Posterior cingulate gyrus (tissue), 11 donors: ENCODE measurements at places on chromosomes 2 and 18.

DNA sequence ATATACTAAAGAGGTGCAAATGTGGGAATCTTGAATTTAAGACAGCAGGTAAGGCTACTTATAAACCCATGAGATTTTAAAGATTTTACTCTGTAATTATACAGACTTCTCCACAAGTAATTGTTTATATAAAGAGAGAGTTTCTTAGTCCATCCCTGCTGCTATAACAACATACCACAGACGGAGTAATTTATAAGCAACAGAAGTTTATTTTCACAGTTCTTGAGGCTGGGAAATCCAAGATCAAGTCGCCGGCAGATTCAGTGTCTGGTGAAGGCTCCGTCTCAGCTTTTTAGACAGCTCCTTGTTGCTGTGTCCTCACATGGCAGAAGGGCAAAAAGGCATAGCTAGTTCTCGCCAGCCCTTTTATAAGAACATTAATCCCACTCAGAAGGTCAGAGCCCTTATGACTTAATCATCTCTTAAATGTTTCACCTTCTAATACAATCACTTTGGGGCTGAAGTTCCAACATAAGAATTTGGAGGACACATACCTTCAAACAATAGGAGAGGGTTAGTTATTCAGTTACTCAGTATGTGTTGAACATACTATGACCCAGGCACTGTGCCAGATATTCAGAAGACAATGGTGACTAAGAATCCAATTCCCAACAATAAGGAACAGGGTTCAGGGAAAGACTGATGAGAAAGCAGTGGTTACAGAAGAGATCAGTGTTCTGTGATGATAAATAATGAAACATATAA, 466.0 kb downstream of the RIT2 start:
- DNase-seq = no peak

GRCh38 chr18:21489919-21490495, 110.5 kb downstream of the ESCO1 start:
- DNase-seq = no peak

GRCh38 chr2:101546376-101547058, 71.6 kb upstream of the RFX8 start:
- no peak for DNase-seq

- no peak for DNase-seq
Observed at GRCh38 chr18:61198486-61198885, 134.7 kb upstream of the CDH20 start.

GRCh38 chr18:64019922-64020756, 50.3 kb downstream of the SERPINB8 start:
- DNase-seq = no peak

DNA sequence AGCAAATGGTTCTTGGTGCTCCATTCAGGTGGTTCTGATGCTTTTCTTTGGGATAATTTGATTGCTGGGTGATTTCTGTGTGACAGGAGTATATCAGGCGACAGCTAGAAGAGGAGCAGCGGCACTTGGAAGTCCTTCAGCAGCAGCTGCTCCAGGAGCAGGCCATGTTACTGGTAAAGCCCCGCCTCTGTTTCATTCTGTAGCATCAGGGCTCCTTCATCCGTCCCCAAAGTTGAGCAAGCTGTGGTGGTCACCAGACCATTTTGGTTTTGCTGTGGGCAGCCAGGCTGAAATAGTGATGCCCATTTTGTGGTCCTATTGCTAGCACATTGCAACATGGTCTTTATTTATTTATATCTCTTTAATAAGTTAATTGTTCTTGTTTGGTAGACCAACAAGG, 132.8 kb upstream of the IL1R2 start:
- DNase-seq = no peak

- peak; percentile 63 for DNase-seq
Observed at GRCh38 chr2:241859017-241859435, 332 bp upstream of the PDCD1 start.

DNA sequence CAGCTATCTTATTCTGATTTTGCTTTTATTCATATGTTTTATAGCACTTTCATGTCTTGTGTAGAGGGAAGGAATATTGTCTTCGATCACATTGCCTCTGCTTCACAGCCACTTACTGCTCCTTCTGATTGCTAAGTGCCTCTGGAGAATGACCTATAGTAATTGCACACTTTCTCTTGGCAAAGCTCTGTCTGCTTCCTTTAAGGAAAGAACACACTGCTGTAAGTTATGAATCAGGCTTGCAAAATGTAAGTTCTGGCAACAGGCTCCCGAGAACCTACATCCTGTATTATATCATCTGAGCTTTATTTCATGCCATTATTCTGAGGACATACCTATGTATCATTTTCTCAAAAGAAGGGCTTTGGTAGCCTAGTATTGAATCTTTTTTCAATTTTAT, 170.7 kb downstream of the ZNF804A start:
- no peak for DNase-seq

DNA sequence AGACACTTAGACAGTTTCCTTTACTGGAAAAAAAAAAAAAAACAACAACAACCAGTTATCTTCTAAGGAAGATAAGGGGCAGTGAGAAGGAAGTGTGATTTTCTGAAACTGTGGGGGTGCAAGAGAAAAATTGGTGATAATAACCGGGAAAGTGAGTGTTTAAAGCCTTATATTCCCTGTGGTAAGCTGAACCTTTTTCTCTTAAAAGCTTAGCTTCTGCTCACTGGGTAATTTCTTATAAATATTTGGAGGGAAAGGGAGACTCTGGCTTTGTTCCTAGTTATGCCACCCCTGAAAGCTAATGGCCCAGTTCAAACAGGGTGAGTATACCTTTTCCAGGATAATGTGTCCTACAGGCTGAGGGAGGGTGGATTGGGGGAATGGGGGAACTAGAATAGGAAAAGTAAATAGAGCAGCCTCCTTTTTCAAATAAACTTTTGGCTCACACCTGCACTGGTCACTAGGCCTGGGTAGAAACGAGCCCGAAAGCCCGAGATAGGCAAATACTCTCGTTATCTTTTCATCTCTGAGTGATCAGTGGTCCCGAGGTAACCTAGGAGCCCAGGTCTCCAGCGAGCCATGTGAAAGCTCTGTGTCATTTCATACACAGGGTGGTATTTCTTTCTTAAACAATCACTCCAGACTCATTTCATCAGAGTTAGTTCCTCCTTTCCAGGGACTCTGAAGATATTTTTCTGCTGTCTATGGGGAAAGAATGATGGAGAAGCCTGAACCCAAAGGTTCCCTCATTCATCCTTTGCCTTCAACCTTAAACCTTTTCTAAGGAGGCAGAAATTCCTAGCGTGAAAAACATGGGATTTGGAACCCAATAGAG, 15.5 kb upstream of the SRBD1 start:
- DNase-seq = no peak

GRCh38 chr2:57448816-57449215, 597.8 kb upstream of the VRK2 start:
- no peak for DNase-seq

GRCh38 chr2:62724106-62724505, 18.6 kb downstream of the EHBP1 start:
- no peak for DNase-seq

DNA sequence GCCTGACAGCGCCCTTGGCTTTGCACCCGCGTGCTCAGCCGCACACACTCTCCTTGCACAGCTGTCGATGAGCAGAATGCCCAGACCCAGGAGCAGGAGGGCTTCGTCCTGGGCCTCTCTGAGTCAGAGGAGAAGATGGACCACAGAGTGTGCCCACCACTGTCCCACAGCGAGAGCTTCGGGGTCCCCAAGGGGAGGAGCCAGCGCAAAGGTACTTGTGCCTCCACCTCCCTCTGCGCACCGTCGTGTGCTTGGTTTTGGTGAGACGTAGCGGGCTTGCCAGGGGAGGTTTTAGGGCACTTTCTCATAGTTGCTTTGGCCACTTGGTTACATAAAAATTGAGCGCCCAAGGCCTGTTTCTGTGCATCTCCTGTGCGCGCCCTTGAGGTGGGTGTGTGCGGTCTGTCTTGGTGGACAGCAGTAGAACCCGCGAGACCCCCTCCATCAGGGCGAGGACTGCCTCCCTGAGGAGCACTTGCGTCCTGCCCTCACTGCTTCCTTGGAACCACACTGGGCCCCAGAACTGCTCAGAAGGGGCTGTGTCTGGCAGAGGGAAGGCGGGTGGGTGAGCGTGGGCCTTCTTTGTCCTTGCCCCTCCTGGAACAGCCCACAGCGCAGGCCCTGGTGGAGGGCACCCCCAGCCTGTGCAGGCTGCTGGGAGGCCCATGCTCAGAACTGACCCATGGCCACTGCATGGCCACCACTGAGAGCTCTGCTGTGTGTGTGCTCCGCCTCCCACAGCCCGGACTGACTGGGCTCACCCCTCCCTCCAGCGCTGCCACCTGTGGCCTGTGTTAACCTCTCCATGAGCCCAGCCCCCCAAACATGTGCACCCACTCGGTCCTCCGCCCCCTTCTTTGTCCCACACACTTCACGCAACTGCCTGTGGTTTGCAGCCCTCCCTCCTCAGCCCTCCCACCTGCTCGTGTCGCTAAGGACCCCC, 95.9 kb downstream of the DGKD start:
- peak; percentile 3 for DNase-seq

GRCh38 chr2:415986-416610, 128.2 kb upstream of the ALKAL2 start:
- no peak for DNase-seq

DNA sequence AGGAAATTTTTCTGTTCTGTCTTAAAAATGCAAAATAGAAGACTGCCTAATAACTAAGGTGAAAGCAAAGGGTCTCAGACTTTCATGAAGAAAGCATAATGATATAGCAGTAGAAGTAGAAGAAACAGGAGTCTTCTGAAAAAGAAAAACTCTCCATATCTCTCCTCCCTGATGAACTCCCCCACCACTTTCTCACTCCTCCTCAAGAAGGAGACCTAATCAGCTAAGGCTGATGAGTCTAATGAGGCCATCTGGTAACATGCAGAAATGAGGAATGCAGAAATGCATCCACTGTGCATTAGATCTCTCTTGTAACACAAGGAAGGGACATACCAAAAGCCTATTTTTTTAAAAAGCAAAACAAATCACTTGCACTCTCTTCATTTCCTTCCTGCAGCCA, 273.7 kb upstream of the UBE2E3 start:
- DNase-seq = no peak

GRCh38 chr2:239692362-239692851, 291.6 kb upstream of the HDAC4 start:
- DNase-seq = no peak

DNA sequence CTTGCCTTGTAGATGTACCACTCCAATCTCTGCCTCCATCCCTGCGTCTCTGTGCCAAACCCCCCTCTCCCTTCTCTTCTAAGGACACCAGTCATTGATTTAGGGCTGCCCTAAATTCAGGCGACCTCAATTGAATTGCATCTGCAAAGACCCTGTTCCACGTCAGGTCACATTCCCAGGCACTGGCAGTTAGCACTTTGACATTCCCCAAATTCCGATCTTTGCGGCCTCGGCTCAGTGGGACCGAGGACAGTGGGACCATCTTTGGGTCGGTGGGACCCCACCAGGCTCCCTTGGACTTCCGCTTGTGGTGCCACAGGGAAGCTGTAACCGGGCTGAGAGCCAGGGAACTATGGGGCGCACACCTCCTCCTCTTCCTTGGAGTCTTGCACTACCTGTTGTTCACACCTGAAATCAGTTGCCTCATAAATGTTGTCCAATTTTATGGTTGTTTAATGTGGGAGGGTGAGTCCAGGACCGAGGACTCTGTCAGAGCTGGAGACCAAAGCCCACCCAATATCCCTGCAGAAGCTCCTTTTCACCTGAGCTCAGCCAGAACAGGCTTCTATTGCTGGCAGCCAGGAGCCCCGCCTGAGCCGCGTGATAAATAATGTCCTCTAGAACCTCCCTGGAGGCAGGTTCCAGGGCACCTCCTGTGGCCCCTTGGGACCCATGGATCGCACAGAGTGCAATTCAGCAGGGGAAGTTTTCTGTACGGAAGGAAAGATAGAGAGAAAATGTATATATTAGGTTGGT, 271.6 kb downstream of the EIPR1 start:
- peak; percentile 57 for DNase-seq

GRCh38 chr2:10067881-10068280, 12.3 kb downstream of the CYS1 start:
- DNase-seq = no peak

DNA sequence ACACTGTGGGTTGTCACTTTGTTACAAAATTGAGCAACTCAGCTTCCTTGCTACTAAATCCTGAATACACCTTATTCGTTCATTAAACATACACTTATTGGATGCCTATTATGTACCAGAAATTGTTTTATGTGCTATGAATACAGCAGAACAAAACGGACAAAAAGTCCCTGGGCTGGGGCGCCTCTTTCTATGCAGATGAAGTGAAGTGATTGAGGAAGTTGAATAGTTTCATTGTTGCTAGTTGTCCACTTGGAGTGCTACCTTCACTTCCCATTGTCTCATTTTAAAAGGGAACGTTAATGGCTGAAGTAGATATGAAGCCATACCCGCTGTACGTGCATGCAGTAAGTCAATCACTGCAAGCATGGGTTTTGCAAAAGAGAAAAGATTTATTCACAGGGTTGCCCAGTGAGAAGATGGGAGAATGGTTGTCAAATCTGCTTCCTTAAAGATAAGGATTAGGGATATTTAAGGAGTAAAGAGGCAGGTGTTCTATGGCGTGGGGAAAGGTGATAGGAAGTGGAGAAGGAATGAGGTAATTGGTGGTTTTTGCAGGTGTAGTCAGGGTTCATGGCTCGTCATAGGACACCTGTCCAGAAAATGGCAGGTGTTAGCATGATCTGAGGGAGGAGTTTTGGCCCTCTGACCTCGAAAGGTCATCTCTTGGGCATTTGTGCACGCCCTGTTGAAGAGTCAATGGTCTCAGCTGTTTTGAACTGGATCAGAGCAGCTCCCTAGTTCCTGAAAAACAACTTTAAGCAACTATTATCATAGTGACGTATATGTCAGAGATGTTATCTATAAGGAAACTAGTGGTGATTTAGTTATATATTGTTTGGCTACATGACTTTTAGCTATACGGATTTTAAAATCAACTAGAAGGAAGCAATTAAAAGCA, 23.5 kb downstream of the TRPM8 start:
- DNase-seq = no peak

DNA sequence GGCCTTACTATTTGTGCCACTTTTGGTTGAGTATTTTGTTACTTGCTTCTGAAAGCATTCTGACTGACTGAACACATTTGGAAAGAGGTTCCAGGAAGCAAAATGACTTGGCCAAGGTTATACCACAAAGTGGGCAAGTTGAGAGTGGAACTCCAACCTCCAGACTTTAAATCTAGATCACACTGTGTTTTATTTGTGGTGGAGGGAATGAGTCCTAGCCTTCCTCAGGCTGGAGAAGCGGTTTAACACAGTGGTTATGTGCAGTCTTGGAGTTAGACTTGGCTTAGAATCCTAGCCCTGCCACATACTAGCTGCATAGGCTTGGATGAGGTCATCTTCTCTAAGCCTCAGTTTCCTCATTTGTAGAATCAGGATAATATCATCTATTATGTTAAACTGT, 33.4 kb downstream of the PLEKHM3 start:
- DNase-seq = no peak

GRCh38 chr2:104786821-104787220, 67.1 kb upstream of the POU3F3 start:
- no peak for DNase-seq

GRCh38 chr2:72159211-72159993, 11.7 kb upstream of the CYP26B1 start:
- DNase-seq = no peak

- no peak for DNase-seq
Observed at GRCh38 chr18:47531717-47532116, 280.3 kb upstream of the SKOR2 start.

GRCh38 chr2:207328944-207329386, 163.2 kb upstream of the KLF7 start:
- no peak for DNase-seq
